ENCODE measurements at places on chromosomes 1 and 21.

DNA sequence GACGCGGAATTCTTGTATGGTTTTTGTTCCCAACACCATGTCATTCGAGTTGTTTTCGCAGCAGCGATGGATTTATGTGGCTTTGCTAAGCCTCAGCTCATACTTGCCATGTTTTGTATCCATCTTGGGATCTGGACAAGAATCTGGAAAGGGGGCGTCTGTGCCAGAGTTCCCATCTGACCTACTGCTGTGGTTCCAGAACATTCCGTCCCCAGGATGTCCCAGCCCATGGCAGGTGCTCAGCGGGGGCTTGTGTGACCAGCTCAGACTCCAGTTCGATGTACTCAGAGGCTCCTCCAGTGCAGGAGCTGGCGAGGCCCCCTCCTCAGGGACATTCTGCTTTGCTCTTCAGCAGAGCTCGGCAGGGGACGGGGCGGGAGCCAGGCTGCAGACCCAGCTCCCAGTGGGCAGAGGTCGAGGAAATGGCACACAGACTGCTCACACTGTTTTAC is 24.0 kb upstream of the ADARB1 start:
- DNase-seq = no peak

DNA sequence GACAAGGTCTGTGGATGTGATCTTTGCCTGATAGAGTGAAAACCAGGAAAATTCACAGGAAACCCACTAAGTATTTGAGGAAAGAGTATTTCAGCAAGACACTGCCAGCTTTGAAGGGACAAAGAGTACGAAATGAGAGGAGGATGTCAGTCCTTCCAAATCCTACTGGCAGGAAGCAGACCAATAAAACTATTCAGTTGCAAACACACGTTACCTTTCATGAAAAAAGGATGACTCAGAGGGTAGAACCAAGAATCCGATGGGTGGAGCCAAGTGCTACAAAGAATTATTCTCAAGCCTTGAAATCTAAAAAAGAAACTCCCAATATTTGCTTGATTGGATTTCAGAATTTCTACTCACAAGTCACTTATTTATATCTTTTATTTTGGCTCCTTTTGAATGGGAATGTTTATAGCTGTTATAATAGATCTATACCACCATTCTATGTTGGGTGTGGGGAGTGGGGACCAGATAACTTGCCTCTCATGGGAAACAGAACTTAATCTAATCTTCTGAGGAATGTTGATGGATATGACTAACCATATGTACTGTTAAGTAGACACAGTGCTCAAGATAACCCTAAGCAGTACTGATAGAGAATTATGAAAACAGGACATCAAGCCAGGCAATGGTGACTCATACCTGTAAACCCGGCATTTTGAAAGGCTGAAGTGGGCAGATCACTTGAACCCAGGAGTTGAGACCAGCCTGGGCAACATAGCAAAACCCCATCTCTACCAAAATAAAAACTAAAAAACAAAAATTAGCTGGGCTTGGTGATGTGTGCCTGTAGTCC is 19.3 kb upstream of the HEATR1 start:
- DNase-seq = no peak

DNA sequence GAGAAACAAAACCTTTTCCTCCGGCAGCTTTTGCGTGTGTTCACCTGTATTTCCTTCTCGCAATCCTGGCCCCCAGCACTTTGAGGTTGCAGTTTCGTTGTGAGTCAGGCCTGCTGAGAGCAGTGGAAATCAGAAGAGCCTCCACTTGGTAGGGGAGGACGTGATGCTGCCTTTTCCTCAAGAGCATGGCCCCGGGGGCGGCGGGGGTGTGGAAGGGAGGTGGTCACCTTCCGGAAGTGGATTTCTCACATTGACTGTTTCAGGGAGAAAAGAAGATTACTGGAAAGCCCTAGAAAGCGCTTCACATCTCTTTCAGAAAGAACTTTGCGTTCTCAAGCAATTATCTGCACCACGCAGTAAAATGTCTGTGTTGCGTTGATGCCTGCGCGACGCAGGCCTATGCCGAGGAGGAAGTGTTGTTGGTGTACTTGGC is 12.2 kb upstream of the IL10 start:
- no peak for DNase-seq

- no peak for DNase-seq
These were observed 130.4 kb downstream of the HS2ST1 start for GRCh38 chr1:87044840-87045239.

DNA sequence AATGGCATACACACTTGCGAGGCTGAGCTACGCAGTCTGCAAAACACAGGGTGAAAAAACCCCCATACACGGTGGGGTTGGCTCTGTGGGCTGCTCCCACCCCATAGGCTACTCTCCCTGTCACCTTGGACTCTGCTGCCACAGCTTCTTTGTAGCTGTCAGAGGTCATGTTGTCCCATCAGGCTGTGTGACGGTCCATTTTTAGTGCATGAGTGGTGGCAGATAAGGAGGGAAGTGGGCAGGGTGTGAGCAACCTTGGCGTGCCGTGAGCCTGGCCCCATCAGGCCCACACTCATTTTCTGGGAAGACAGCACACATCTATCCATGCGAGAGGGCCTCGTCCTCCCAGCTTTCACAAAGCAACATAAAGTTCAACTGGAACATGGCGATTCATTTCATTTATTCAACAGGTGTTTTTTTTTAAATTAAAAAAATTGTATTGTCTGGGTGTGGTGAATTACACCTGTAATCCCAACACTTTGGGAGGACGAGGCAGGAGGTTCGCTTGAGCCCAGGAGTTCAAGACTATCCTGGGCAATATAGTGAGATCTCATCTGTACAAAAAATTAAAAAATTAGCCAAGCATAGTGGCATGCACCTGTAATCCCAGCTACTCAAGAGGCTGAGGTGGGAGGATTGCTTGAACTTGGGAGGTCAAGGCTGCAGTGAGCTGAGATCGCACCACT is 9.5 kb downstream of the GPR137B start:
- no peak for DNase-seq

DNA sequence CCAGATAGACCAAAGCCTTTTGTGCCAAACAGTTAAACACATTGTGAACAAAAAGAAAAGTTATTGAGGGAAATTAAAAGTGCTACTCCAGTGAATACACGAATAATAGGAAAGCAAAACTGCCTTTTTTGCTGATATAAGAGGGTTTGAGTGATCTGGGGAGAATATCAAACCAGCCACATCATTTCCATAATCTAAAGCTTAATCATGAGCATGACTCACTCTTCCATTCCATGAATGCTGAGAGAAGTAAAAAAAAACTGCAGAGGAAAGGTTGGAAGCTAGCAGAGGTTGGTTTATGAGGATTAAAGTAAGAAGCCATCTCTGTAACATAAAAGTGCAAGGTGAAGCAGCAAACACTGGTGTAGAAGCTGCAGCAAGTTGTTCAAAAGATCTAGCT is 350.6 kb upstream of the NCAM2 start:
- no peak for DNase-seq

DNA sequence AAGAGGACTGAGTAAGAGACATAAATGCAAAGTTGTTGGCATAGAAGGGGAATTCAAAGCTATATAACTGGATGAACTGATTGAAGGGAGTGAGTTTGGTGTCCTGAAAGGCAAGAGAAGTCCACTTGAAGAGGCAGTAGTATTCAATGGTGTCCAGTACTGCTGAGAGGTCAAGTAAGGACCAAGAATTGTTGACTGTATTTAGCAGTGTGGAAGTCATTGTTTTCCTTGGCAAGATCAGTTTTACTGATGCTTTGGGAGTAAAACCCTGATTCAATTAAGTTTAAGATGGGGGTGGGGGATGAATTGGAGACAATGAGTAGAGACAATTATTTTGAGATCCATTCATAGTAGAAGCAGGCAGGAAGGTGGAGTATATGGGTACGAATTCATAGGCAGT is 5.8 kb upstream of the LRRC8D start:
- no peak for DNase-seq

DNA sequence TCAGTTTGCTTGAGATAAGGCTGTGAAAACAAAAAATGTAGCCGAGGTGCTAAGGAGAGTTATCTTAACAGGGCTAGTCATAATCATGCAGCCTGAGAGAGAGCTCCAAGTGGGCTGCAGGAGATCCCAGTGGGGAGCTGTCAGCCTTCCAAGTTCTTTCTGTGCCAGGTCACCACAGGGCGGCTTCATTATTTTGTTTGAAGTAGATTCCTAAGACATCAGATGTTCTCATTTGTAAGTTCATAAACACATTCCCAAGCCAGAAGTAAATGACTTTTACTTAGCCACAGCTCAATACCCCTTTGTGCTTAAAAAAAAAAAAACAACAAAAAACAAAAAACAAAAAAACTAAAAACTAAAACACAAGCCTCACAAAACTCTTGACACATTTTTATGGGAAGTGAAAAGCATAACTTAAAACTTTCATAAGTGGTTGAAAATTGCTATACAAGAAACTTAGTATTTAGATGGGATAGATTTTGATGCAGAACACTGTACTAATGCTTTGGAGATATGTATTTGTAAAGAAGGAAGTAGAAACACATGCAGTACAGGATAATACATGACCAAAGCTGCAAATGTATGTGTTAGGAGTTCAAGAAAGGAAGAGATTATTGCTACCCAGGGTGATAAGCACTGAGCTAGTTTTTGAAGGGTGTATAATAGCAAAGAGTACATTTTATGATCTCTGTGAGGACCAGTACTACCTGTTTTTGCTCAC is 8.6 kb downstream of the CDC14A start:
- DNase-seq = peak; percentile 9

DNA sequence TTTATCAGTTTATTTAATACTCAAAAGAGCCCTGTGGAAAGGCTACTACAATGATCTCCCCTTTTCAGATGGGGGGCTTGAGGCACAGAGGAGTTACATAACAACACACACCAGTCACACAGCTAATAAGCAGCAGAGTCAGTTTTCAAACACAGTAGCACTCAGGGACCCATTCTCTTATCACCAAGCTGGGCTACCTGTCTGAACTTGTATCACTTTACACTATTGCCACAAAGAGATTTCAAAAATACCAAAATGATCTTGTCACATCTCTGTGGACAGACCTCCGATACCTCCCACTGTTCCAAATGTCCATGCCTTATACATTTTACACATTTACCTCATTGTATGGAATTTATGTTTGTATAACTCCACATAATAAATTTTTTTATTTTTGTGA is 134.6 kb downstream of the TPR start:
- DNase-seq = no peak

DNA sequence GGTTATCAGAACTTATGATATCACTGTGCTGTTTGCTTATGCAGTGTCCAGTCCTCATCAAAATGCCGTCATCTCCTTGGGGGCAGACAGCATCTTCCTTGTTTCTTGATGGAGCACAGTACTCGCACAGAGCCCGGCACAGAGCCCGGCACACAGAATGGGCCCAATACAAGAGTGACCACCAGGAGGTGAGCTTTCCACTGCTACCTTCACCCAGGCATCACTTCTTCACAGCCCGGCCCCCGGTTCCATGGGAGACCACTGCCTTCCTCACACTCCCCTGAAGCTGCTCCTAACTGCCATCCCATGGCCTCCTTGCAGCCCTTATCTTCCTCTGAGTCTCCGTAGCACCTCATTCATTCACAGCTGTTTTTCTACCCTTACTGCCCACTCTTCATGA is 94.0 kb downstream of the TNR start:
- DNase-seq = no peak

- DNase-seq = no peak
These were observed 2.7 kb upstream of the EDEM3 start for GRCh38 chr1:184757406-184757805.

GRCh38 chr1:4527819-4528218 is 126.6 kb upstream of the AJAP1 start:
- no peak for DNase-seq

DNA sequence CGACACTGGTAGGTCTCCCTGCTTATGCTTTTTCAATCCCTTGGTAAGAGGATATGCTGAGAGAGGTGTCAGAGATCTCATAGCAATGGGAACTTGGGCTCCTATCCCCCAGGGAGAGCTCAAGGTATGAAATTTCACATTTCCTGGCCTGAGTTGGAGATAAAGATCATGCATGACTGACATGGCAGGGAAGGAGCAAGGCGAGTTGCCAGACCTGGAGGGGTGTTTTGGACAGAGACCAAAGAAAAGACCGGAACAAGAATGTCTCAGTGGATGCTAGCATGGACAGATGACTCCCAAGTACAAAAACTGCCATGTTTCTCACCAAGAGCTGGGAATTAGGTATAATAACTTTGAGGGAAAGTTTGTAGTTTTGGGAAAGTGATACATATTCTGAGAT is 334.1 kb upstream of the B3GALT2 start:
- DNase-seq = no peak

DNA sequence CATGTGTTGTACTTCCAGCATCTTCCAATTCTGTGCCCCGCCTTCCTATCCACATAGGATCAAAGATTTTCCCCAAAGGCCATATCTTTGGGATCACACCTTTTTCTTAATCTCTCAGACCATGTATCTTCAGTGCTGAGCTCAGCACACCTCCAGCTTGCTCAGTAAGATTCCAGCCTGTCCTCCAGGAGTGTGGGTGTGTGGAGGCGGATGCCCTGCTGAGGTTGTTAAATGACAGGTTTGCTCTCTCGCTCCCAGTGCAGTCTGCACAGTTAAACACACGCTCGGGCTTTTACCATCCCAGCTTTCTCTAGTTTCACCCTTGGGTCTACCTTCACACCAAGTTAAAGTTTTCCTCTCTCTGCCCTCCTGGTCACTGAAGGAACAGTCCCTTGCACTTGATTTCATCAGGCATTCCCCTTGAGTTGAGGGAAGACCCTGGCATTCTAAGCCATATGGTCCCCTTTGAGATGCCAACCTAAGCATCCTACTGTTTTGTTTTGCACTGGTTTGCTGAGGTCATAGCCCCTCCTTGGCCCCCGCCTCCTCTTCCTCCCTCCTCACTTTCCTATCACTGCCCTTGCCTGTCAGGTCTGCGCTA is 13.7 kb downstream of the MYOG start:
- no peak for DNase-seq

- no peak for DNase-seq
These were observed 290.2 kb downstream of the SMYD3 start for GRCh38 chr1:246216906-246217305.

DNA sequence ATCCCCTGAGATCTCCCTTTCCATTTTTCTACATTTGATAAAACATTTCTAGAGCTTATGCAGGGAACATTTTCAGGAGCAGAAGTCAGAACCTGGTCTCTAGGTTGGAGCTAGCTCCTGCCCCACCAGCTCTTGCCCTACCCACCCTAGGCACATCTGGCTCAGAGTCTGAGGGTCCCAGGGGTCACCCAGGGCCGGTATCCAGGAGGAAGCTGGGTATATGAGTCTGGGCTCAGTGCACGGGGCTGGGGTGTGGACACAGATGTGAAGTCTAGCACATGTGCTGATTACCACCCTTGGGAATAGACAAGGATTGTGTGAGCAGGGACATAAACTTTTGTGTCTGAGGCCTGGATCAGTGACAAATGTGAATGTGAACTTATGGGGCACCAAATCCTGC is 95.4 kb downstream of the MATN1 start:
- DNase-seq = no peak

GRCh38 chr1:158932171-158932570 is 819 bp downstream of the PYHIN1 start:
- DNase-seq = no peak

- no peak for DNase-seq
These were observed 9.8 kb upstream of the F5 start for GRCh38 chr1:169595764-169596711.

- no peak for DNase-seq
These were observed 14.8 kb downstream of the VANGL1 start for GRCh38 chr1:115656461-115657077.

GRCh38 chr1:82152356-82153271 is 351.9 kb downstream of the ADGRL2 start:
- no peak for DNase-seq

All from NCI-H1092 (cell line).